Esophagus squamous epithelium (tissue), 5 donors: ENCODE measurements at places on chromosomes 7 and 10.

- no peak for DNase-seq
Measured at GRCh38 chr10:70193391-70193844, 23.1 kb upstream of the SAR1A start.

DNA sequence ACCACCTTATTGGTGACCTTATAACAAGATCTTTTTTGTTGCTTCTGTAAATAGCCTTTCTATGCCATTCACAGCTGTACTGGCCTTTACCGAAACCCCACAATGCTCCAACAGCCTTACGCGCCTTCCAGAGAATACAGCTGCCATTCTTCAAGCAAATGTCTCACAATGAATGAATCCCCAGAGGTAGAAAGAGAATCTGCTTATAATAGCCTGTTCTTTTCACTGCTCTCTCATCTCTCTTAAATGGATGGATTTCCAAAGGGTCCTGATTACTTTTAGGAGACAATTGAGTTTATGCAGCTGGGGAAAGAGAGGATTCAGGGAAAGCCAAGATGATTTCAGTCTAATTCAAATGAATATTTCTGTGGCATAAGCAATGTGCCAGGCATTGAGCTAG is 183.1 kb upstream of the PDE1C start:
- DNase-seq, result no peak

- no peak for DNase-seq
Measured at GRCh38 chr7:114109721-114110120, 190.9 kb upstream of the PPP1R3A start.

DNA sequence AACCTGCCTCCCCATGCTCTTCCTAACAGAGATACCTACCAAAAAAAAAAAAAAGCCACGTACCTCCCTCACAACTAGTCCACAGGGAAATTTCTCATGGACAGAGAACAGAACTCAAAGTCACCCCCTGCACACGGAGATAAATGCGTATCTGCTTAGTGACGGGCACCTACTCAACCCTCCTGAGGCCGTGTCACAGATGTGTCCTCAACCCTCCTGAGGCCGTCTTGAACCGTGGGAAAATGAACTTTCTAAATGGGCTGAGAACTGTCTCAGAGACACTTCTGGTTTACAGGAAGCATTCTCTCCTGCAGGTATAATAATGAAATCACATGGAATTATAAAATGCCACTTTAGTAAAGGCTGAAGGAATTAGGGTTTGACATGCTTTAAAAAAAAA is 155.9 kb downstream of the DIP2C start:
- no peak for DNase-seq

DNA sequence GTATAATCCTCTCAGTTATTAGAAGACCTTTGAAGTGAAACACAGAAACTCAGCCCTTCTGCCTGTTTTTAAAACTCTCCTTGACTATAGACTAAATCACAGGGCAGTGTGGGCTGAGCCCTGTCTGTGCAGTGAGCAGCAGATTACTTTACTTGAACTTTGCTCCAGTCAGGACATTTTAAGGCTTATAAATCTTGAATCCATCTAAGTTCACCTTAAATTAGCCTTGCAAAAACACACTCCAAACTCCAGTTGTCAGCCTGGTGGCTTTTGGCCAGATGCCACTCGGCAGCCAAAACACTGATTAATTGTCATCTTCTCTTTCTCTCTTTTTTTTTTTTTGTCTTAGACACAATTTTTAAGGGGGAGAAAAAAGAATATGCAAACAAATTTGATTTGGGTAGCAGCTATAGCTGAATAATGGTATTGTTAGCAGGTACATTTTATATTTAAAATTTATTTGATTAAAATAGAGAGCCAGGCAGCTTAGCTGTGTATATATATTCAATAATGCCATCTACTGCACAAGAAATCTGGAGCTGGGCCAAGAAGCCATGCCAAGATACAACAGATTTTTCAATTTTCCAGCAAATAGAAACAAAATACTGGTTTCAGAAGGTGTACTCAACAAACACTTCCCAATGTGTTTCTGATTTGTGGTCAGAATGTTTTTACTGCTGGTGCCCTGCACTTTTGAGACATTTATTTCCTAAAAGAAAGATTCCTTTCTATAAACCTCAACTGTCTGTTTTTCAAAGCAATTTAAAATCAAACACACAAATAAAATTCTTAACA is 247.7 kb downstream of the TFEC start:
- no peak for DNase-seq
